Stimulated activated CD4-positive, alpha-beta T cell treated with anti-CD3 and anti-CD28 coated beads, Interleukin-12 subunit alpha, Interleukin-12 subunit beta, amount 100 ng/mL, for 24 hours (primary cell): ENCODE measurements at places on chromosomes 1 and 21.

- no peak for DNase-seq
These were observed 598.3 kb upstream of the ZP4 start for GRCh38 chr1:238489006-238489405.

DNA sequence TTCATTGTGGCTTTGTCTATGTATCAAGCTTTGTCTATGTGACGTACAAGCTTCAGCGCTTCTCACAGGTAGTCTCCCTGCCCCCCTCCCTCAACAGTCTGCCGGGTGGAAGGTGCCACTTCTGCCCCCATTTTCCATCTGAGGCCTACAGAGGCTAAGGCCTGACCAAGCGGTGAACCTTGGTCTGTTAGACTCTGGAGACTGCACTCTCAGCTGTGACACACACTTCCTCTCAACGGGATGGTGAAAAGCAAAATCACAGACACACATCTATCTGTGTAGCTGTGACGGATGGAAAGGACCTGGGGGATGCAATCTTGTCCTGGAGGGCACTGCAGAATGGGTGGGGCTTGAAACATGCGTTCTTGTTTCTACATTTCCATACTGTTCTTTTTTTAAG lies 152.9 kb upstream of the EDN2 start:
- no peak for DNase-seq

GRCh38 chr1:37814252-37814651 lies 6.2 kb upstream of the YRDC start:
- no peak for DNase-seq

- no peak for DNase-seq
These were observed 15.8 kb upstream of the DISP3 start for GRCh38 chr1:11463177-11463576.

DNA sequence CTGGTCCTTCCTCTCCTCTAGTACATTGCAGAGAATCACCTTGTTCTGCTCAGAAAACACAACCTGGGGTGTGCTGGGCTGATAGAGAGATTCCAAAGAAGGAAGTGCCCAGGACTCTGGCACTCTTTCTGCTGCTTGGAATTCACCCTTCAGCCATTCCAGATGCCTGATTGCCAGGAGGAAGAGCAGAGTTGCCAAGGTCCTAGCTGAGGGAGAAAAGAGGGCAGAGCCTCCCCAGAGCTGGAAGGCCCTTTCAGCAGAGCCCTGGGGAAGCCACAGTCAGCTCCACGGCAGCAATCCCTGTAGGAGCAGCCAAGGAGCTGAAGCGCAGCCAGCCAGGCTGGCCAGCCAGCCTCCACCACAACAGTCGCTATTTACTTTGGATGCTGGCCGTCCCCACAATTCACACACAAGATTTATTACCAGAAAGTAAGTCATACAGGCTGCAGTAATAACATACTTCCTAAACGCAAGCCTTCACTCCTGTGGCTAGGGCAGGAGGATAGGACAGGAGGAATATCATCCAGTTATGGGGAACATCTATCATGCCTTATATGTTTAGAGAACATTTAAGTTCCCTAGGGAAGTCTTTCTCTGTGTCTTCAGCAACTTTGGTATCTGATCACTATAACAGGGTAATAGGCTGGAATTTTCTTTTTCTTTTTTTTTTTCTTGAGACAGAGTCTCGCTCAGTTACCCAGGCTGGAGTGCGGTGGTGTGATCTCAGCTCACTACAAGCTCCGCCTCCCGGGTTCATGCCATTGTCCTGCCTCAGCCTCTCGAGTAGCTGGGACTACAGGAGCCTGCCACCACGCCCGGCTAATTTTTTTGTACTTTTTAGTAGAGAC lies 36.6 kb upstream of the SLC44A3 start:
- no peak for DNase-seq

- no peak for DNase-seq
These were observed 37.2 kb upstream of the CITED4 start for GRCh38 chr1:40899230-40899870.

DNA sequence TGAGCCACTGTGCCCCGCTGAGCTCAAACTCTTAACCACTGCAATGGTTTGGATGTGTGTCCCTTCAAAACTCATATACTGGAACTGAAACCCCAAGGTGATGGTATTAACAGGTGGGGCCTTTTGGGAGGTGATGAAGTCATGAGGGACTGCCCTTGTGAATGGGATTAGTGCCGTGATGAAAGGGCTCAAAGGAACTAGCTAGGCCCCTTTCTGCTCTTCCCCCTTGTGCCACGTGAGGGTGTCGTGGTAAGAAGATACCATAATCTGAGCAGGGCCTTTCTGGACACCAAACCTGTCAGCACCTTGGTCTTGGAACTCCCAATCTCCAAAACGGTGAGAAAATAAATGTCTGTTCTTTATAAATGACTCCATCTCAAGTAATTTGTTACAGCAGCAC lies 45.5 kb upstream of the SPOCD1 start:
- no peak for DNase-seq

DNA sequence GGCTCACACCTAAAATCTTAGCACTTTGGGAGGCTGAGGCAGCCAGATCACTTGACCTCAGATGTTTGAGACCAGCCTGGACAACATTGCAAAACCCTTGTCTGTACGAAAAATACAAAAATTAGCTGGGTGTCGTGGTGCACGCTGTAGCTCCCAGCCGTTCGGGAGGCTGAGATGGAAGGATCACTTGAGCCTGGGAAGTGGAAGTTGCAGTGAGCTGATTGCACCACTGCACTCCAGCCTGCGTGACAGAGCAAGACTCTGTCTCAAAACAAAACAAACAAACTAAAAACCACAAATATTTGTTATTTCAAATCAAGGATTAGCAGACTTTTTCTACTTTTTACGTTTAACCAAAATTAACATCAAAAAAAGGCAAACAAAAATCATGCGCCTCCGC lies 31.3 kb downstream of the INKA2 start:
- no peak for DNase-seq

GRCh38 chr1:50976890-50977574 lies 7.0 kb downstream of the CDKN2C start:
- DNase-seq: no peak

DNA sequence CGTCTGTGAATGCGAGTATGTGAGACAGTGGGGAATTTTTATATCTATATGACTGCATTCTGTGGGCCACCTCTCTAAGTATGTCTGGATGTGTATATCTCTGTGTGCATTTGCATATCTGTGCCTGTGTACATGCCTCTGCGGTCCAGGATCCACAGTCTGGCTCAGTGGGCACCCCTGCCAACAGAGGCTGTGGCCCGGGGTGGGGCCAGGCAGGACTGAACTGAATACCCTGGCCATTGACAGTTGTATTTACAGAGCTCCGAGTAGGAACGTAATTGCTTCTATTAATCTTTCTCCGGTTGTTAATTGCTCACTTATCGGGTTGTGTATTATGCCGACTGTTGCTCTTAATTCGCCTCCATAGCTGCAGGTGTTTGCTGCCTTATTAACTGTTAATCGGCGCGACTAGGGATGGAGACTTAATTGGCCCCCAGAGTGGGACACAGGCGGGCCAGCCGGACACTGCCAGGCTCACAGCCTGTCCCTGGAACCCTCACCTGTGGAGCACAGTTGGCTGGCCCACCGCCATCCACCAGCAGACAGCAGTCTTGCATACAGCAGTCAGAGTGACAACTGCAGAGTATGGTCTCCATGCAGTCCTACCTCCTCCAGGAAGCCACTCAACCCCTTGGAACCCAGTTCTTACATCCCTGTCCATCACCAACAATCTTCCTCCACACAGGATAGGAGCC lies 22.4 kb upstream of the ADGRB2 start:
- DNase-seq: no peak

- DNase-seq: no peak
These were observed 183.6 kb upstream of the BEND5 start for GRCh38 chr1:48960320-48960719.

DNA sequence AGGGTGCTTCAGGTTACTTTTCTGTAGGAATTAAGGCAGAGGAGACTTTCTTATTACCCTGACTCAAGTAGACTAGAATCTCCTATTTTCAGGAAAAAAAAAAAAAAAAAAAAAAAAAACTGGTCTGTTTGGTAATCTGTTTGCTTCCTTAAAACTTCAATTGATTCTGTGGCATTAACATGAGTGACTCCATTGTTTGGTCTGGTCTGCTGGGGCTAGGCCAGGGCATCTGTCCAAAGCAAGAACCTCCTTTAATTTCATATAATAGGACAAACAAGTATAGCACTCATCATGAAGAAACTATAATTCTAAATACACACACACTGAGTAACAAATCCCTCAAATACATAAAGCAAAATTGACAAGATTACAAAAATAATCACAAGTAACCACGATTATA lies 32.9 kb upstream of the LRRC7 start:
- DNase-seq: no peak

GRCh38 chr1:246726881-246727280 lies 2.7 kb downstream of the SCCPDH start:
- no peak for DNase-seq
